ENCODE measurements at places on chromosomes 6 and 20. TPM values are rescaled to one million over a fixed set of nuclear protein-coding genes. Genes with fewer than 3 reads are reported as not detected.

The RTN4IP1 gene
- 6.6 TPM for total RNA-seq

DNA sequence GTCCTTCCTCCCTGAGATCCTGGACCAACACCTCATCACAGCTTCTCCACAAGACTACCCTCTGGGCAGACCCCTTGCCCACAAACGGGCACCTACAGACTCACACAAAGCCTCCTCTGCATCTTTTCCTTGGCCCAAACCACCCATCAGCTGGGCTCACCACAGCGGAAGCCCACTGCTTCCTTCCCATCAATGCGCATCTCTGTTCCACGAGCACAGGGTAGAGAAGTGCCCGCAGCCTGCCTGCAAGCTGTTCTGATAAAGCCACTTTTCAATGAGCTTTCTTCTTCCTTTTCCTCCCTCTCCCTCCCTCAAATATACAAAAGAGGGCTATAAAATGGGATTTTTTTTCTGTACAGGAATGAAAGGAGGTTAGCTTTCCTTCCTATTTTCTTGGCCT lies 111.2 kb downstream of the NFATC2 start:
- H3K36me3 ChIP-seq: no peaks in the 10 kb centered on the region
- H3K4me1 ChIP-seq: peaks cover 22% of the 10 kb centered on the region
- H3K4me3 ChIP-seq: no peak overlapping the region
- peaks cover 1% of the 10 kb centered on the region for H3K27me3 ChIP-seq

DNA sequence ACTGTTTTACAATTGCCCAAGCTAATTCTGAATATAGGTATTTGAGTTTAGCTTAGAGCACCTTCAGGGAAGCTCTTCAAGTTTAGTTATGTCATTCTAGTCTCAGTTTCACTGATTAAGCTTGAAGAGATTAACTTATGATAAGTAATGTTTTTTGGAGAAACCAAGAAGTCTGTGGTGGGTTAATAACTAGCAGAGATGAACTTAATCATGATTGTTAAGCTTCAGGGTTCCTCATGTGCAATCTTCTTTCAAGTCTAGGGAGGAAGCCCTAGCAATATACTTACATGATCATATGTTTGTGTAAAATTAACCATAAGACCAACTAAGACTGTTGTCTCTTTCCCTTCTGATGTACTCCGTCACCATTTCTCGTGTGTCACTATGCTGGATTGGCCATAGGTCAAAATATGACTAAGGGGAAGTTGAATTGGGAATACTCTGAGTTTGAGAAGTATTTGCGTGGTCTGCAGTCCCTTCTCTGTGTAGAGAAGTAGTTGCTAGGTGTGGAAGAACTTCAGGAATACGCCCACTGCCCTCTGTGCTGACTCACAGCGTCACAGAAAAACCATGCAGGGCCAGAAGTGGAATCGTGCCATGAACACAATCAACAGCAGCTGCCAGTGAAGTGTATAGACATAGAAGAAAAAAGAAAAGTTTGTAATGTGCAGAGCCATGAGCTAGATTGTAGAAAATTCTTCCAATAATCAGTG lies 88.3 kb downstream of the SH3BGRL2 start:
- no peak overlapping the region for H3K27ac ChIP-seq
- no peaks in the 10 kb centered on the region for H3K27me3 ChIP-seq
- H3K4me1 ChIP-seq: no peaks in the 10 kb centered on the region
- no peaks in the 10 kb centered on the region for H3K36me3 ChIP-seq

The CGAS gene
- 4.8 TPM for total RNA-seq

DNA sequence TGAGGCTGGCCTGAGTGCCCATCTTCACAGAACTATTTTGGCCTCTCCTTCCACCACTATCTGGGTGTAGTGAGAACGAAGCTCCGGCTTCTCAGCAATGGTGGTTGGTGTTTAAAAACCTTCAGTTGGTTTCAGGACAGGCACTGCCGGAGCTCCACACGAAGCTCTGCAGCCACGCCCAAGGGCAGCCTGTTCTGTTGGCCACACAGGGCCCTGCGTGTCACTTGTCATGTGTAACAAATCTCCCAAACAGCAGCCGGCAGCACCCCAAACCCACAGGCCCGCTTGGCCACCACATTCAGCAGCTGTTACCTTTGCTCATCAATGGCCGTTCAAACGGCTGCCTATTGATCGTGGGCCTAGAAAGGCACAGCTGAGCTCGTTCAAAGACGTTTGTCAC lies 97.5 kb downstream of the ERMARD start:
- no peaks in the 10 kb centered on the region for H3K4me1 ChIP-seq
- DNase-seq: no peak
- H3K27ac ChIP-seq: no peak overlapping the region
- H3K36me3 ChIP-seq: no peaks in the 10 kb centered on the region
- peaks cover 9% of the 10 kb centered on the region for H3K27me3 ChIP-seq
- H3K4me3 ChIP-seq: no peak overlapping the region

Data from HFFc6 (cell line).